Panc1 (cell line): ENCODE measurements at places on chromosomes 2 and 18.

DNA sequence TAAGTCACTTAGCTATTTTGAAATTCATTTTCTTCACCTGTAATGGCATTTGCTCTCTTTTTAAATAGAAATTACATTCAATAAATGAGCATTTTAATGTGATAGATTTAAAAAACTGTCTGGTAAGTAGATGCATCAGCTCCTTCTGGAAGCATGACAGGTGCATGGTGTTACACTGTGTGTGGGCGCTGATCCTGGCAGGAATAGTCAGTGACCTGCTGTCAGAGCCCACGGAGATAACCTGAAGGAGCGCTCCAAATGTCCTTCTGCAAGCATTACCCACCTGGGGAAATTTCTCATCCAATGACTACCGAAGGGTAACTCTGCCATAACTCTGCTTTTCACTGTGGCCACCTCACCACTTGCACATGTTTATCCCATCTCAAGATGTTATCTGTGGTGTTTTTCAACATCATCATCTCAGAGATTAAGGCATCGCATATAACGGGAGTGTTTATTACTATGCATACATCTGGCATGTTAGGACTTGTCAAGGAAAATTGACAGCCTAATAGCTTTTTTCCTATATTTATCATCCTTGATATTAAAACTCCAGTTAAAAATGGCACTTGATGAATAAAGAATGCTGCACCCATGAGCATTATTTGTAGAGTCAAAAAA lies 637.3 kb downstream of the ERBB4 start:
- DNase-seq = no peak

GRCh38 chr2:37642907-37643729 lies 28.3 kb downstream of the CDC42EP3 start:
- no peak for DNase-seq

DNA sequence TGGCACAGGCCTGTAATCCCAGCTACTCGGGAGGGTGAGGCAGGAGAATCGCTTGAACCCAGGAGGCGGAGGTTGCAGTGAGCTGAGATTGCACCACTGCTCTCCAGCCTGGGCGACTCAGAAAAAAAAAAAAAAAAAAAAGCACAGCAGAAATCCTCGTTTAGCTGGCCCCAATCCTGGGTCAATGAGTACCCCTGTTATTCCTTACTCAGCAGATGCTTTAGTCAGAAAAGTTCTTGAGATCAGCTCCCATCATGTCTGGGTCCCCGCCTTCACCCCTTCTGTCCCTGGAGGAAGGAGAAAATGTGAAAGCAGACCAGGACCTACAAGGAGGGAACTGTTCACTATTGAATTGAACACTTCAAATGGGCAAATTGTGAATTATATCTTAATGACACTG lies 16.4 kb upstream of the KCNG3 start:
- no peak for DNase-seq

GRCh38 chr2:134490559-134490958 lies 228.2 kb downstream of the TMEM163 start:
- DNase-seq = no peak

- DNase-seq = no peak
Observed at GRCh38 chr2:23135481-23136100, 249.4 kb upstream of the KLHL29 start.
